ENCODE measurements at places on chromosomes 7 and 10. TPM values are rescaled to one million over a fixed set of nuclear protein-coding genes. Genes with fewer than 3 reads are reported as not detected.

MLXIPL gene
- 0.53 TPM for total RNA-seq

- no peak for DNase-seq
These were observed 73.9 kb upstream of the PDGFA start for GRCh38 chr7:593324-594115.

GRCh38 chr10:127474501-127474900 lies 74.6 kb upstream of the NPS start:
- no peak for DNase-seq

GRCh38 chr7:134502463-134503371 lies 24.6 kb upstream of the AKR1B10 start:
- DNase-seq = no peak

DNA sequence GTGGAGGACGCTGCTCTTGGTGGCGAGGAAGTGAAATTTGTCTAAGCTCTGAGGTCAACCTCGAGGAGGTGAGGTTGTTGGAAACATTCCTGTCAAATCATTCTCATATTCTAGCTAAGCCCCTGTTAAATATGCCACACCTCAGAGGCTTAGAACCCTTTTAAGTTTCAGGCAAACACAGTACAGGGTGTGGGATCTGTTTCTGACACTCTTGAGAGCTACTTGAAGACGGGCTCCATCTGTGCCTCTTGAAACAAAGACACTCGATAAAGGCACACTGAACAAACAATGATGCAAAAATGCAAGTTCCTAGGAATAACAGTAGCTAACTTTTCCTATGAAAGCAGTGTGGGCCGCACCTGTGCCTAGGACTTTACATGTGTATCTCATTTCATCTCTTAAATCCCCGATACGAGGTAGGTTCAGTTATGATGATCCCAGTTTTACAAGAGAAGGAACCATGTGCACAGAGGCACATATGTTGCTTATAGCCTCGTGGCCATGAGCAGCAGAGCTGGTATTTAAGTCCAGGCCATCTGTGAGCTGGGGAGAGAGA lies 299.2 kb downstream of the CCDC3 start:
- DNase-seq = no peak

GRCh38 chr10:24664991-24665390 lies 58.7 kb downstream of the ARHGAP21 start:
- DNase-seq = no peak

METTL27 gene
- total RNA-seq = 7.3 TPM

GRCh38 chr10:74589226-74589673 lies 237.2 kb upstream of the KAT6B start:
- DNase-seq = peak; percentile 41

WASHC2A gene
- 15.1 TPM for total RNA-seq

ST8SIA6 gene
- not detected for total RNA-seq

GRCh38 chr7:25009257-25009656 lies 29.3 kb upstream of the OSBPL3 start:
- no peak for DNase-seq

- no peak for DNase-seq
These were observed 210.5 kb downstream of the CHCHD3 start for GRCh38 chr7:132871419-132871818.

DNA sequence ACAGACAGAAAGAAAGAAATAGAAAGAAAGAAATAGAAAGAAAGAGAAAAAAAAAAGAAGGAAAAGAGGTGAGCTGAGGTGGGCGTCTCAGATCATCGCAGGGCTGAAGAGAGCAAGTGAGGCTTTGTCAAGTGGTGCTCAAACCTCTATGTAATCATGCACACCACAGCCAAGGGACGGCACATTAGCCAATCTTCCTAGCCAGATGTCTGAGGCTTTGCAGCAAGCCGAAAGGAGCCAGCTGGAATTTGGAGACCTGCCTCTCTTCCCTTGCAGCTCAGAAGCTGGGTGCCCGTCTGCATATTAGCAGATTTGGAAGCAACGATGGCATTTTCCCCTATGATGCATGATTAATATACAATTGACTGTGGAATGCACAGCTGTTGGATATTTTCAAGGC lies 52.5 kb downstream of the ADRA2A start:
- DNase-seq = no peak

- no peak for DNase-seq
These were observed 562.4 kb upstream of the C7orf33 start for GRCh38 chr7:148028165-148028564.

OR6V1 gene
- total RNA-seq = not detected

VAX1 gene
- total RNA-seq = not detected

DNA sequence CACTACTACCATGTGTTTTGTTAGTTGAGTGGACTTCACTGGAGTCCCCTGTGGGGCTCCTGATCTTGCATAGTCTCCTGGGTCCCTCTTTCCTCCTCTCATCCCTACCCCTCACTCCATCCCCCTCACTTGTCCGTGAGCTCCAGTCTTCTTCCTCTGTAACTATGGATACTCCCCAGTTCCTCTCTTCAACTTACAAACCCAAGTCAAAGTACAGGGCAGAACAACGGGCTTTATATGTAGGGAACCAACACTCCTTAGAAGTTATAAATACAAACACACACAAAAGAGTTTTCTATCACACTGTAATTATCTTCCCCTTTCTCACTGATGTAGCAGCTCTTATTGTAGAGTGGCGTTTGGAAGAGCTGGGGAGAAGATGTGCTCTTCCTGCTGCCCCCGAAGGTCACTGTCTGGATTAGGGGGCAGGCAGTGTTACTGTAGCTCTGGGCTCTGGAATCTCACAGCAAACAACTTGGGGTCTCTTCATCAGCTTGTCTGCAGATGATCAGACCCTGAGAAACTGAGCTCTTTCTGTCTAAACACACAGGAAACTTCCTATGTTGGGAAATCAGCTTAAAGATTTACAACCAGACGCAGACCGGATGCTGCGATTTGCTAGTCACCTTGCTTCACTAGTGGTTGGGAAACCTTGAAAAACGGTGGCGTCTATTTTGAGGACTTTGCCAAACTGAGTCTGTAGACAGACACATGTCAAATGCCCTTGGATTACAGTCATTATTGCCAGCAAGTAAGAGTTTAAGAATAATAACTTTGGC lies 13.6 kb downstream of the SNX10 start:
- no peak for DNase-seq

CCDC172 gene
- not detected for total RNA-seq

DNA sequence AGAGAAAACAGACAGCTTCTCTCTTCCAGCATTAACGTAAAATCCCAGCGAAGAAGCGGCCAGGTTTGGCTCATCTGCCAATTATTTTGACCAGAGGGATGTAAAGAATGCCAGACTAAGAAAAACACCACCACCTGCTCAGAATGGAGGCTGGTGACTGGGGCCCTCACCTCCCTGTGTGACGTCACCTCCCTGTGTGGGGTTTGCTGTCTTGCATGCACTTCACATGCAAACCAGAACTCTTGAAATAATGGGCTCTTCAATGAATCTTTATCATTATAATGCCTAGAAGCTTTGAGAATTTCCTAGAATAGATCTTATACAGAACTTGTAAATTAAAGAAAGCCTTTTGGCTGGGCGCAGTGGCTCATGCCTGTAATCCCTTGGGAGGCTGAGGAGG lies 101.8 kb upstream of the WAC start:
- no peak for DNase-seq

- no peak for DNase-seq
These were observed 19.9 kb downstream of the POLL start for GRCh38 chr10:101568054-101568745.

- peak; percentile 69 for DNase-seq
These were observed 169.9 kb downstream of the RNF133 start for GRCh38 chr7:122528879-122529481.

DNA sequence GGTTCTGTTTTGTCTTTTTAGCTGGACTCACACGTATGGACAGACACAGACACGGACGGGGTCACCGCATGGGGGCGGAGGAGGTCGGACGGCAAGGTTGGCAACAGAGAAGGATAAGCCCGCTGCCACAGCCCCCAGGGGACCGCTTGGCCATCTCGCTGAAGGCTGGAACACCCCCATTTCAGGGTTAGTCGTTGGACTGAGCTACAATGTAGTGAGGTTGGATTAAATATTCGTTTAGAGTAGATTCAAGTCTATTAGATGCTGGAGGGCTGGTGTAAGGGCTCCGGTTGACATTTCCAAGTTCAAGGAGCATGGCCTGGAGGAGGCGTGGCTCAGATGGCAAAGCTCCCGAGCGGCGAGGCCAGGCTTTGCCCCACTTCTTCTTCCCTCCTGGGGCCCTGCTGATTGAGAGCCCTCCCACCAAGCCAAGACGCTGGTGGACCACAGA lies 35.2 kb downstream of the PPIF start:
- no peak for DNase-seq

TDRD1 gene
- total RNA-seq = not detected

DNA sequence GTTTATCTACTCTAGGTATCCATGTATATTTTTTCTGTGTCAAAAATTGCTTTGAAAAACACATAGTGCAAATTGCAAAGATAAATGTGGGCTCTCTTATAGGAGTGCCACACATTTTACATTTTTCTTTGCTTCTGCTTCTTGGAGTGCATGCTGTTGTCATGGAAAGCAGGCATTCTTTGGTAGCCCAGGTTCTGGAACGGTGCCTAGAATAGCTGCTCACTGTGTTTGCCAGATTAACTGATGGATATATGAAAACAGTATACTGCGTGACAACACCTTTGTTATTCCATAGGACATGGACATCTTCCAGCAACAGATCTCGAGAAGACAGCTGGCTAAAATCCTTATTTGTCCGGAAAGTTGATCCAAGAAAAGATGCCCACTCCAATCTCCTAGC lies 13.4 kb downstream of the NIPSNAP2 start:
- DNase-seq = no peak

DNA sequence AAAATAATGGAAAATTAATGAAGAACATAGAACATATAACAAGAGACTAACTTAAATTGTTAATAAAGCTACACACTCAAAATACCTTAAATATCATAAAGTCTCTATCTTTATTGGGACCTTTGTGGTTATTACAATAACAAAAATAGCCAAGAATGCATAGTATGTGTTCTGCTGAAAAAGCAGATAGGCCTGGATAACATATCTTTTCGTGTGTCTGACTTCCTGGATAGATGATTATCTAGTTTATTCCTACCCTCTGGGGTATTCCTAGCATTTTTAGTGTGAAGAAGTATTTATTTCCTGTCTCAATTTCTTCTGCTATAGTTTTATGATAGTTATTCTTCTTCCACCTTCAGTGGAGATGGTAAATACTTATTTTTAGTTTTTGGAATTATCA lies 36.5 kb downstream of the CALCR start:
- no peak for DNase-seq

PPP1R17 gene
- not detected for total RNA-seq

HOXA10 gene
- total RNA-seq = 78.9 TPM

AKR1C4 gene
- 0.29 TPM for total RNA-seq

ADCYAP1R1 gene
- total RNA-seq = not detected

GRCh38 chr10:106643473-106643872 lies 521.0 kb downstream of the SORCS1 start:
- DNase-seq = no peak

DNA sequence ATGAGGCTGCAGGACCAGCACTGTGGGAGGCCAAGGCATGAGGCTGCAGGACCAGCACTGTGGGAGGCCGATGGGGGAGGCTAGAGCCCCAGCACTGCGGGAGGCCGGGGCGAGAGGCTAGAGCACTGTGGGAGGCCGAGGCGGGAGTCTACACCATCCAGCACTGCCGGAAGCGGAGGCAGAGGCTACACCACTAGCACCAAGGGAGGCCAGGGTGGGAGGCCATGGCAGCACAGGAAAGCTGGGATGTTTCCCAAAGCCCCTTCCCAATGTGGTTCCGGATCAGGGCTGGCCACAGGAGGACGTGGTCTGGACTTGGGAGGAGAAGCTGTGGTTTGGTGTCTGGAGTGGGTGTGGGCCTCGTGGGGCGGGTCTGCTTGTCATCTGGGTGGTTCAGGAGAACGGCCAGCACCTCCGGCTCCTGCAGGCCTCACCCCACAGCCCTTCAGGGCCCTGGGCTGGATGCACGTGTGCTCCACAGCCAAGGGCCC lies 43.6 kb downstream of the PDGFA start:
- DNase-seq = no peak

GRCh38 chr7:143487566-143487965 lies 9.9 kb downstream of the TAS2R41 start:
- no peak for DNase-seq

GRCh38 chr10:52652431-52653262 lies 119.9 kb downstream of the MBL2 start:
- no peak for DNase-seq

Measured in HT-29 (cell line).